ENCODE measurements at places on chromosomes 5 and 9. TPM values are rescaled to one million over a fixed set of nuclear protein-coding genes. Genes with fewer than 3 reads are reported as not detected.

The MIER3 gene
- 21.6 TPM for total RNA-seq

The INSYN2B gene
- 15.3 TPM for total RNA-seq

The NUTM2G gene
- not detected for total RNA-seq

The ZDHHC11 gene
- total RNA-seq = 0.73 TPM

The ATP10B gene
- total RNA-seq = not detected

The DMRT3 gene
- total RNA-seq = not detected

The SLC22A4 gene
- total RNA-seq = 13.5 TPM

The RABEPK gene
- 28.4 TPM for total RNA-seq

The ESM1 gene
- 0.73 TPM for total RNA-seq

The SURF2 gene
- 8.8 TPM for total RNA-seq

The OTP gene
- total RNA-seq = not detected

The IL3 gene
- not detected for total RNA-seq

The NR5A1 gene
- total RNA-seq = not detected

The SAXO1 gene
- under 0.01 TPM for total RNA-seq

The NPR3 gene
- 21.4 TPM for total RNA-seq

The FRMD3 gene
- 2.8 TPM for total RNA-seq

The EGR1 gene
- 0.97 TPM for total RNA-seq

The ANKRD34B gene
- total RNA-seq = not detected

The PHF24 gene
- total RNA-seq = under 0.01 TPM

The PCDHGA9 gene
- total RNA-seq = 7.1 TPM

The TAF11L5 gene
- not detected for total RNA-seq

The ARID3C gene
- total RNA-seq = 0.32 TPM

The EPB41L4A gene
- 1.9 TPM for total RNA-seq

The TSSK1B gene
- 0.49 TPM for total RNA-seq

The SLC36A2 gene
- not detected for total RNA-seq

The STKLD1 gene
- total RNA-seq = 0.61 TPM

The PCDHGB6 gene
- 6.1 TPM for total RNA-seq

The ENHO gene
- not detected for total RNA-seq

Measured in hair follicle dermal papilla cell (primary cell).